ENCODE measurements at places on chromosomes 4 and X.
A peak's percentile ranks its signal among the peaks of the same experiment; 100 is the strongest.

DNA sequence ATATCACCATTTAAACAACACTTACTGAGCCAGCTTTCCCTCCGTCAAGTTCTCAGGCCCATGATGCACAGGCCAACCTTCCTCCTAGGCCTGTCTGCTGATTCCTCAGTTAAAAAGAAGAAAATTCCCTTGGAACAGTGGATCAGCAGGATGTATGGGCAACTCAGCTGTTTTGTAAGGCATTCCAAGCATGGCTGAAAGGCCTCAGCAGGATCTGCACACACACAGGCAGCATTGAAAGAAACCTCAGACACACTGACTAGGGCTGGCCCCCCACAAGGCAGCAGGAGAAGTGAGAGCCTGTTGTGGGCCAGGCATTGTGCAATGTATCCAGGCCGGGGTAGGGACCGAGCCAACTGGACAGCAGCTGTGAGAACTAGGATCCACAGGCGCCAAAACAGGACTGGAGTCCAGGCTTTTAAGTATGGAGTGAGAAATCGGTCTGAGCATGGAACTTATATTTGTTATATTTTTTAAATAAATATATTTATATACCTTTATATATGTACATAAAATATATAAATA is 171.4 kb downstream of the NWD2 start:
- DNase-seq, result no peak

DNA sequence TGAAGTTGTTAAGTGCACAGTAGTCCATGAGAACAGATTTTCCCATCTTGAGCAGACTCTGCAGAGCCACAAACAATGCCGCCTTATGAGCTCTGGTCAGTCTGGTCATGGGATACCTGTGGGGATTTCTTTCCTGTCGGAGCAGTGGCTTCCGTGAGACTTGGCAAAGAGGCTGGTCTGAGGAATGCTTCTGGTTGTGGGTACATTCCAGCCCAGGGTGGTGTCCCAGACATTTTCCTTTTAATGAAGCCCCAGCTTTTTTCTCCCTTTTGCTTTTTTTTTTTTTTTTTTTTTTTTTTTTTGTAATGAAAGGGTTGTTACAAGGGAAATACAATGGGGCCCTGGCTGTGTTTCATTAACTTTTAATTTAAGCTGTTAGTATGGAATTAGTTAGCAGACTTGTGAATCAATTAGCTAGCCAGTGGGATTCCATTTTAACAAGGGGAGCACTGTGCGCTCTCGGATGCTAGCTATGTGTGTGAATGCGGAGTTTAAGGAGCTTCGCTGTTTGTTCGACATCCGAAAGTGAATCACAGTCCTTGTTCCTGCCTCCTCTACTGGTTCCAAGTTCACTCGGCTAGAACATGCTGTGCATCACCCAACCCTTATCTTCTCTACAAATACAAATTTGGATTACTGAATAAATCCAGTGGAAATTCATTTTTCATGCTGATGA is 225.1 kb downstream of the CBR4 start:
- DNase-seq, result no peak

GRCh38 chr4:10466161-10466560 is 8.9 kb upstream of the ZNF518B start:
- DNase-seq, result no peak

- no peak for DNase-seq
These were observed 777.4 kb upstream of the HS3ST1 start for GRCh38 chr4:12206091-12206490.

DNA sequence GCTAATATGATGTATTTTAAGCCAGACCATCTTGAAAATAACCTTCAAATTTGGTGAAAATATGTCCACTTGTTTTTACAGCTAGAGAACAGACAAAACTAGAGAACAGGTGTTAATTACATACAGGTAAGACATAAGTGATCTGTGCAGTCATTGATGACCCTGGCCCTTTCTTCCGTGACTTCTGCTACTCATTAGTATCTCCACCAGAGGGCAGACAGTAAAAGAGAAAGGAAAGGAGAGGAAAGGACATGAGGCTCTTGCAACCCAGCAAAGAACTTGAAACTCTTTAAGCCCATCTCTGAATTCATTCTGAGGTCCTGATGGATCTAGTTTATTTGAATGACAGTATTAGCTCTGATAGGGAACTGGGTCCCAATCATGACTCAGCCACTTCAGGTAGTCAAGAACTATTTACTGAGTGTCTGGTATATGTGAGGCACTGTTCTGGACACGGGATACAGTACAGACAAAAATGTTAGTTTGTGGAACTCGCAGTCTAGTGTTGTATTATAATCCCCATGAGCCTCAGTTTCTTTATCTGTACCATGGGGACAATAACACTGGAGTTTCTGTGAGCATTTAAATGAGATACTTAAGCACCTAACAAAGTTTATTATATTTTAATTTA is 121.0 kb upstream of the TEX13D start:
- peak; percentile 48 for DNase-seq

DNA sequence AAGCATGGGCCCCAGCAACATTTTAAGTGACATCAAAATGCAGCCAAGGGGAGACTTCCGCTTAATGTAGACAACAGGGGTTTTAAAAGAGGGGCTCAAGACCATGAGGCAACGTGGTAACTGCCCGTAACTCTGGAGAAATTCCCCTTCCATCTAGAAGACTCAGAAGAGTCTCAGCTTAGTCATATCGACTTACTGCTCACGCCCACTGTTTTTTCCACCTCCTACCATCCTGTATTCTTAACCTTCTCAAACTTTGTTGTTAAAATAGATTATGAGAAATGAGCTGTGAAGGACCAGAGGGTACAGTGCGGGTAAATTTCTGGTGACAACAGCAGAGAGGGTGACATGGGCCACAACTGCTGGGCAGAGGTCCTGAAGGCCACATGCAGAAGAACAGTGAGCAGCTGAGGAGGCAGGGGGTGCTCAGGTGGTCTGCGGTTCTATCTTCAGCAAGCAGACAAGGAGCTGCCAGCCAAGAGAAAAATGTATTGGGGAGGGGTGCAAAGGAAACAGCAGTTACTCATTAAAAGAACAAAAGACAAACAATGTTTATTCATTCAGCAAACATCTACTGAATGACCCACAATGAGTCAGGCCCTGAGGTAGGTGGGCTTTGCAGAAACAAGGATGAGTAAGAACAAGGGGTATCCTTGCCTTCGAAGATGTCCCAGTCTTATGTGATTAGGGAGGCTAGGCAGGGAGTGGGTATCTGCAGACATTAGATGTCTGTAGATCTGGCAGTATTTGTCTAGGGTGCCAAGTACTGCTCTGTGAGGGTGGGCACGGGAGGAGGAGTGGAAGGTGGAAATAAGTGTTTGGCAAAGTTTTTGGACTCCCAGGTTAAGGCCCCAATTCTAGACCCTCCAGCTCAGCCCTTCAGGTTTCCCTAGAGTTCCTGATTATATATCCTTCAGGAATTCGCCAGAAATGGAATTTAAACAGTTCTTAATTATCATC is 175.3 kb downstream of the TSPAN5 start:
- DNase-seq, result peak; percentile 66

DNA sequence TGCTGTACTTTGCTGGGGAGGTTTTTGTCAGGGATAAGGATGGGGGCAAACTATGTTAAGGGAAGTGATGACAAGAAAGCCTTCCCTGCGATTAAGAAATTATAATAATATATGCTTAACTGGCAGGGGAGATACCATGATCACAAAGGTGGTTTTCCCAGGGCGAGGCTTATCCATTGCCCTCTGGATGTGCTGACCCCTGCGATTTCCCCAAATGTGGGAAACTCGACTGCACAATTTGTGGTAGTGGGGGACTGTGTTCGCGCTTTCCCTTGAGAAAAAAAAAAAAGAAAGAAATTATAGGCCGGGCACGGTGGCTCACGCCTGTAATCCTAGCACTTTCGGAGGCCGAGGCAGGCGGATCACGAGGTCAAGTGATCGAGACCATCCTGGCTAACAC is 24.5 kb downstream of the SLC25A43 start:
- no peak for DNase-seq

GRCh38 chr4:132605551-132605950 is 543.5 kb upstream of the PCDH10 start:
- no peak for DNase-seq

DNA sequence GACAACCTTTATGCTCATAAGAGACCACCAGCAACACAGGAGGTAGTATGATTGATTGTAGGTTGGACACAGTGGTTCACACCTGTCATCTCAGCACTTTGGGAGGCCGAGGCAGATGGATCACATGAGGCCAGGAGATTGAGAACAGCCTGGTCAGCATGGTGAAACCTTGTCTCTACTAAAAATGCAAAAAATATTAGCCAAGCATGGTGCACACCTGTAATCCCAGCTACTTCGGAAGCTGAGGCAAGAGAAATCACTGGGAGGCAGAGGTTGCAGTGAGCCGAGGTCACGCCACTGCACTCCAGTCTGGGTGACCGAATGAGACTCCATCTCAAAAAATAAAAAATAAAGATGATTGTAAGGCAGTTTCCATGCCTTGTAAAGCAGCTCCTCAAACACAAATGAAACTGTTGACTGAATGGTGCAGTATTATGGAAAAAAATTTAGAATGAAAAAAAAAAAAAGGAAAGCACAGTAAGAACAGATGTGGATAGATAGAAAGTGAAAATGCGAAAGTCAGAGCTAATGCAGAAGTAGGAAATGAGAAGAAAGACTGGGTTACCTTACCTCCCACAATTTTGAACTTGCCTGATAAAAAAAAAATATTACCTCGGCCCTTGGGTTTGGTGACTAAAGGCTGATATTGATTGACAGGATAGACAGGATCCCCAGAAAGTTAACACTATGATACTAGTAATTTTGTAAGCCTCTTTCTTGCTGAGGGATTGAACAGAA is 249.2 kb upstream of the TRAM1L1 start:
- no peak for DNase-seq

Measured in GM23248 (cell line).